Femur (tissue), 1 donor: ENCODE measurements at places on chromosomes 12 and 14.

GRCh38 chr12:11162502-11162901 lies 8.5 kb upstream of the SMIM10L1 start:
- no peak for DNase-seq

GRCh38 chr12:109250523-109250922 lies 58.6 kb downstream of the FOXN4 start:
- no peak for DNase-seq

DNA sequence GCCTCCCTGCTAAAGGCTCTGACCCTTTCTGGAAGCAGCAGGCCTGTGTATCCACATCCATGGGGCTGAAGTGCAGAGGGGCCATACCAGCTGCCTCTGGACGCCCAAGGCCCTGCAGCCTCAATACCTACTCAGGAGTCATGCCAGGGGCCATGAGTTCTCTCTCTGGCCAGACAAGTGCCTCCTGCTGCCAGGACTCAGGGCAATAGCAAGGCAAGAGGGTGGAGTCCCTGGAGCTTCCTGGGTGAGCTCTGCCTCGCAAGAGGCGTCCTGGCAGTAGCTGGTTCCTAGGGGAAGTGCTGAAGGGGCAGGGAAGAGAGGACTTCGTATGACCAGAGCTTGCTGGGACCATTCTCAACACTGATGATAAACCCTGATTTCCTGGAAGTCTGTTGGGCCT lies 10.9 kb upstream of the ENDOU start:
- DNase-seq = no peak

DNA sequence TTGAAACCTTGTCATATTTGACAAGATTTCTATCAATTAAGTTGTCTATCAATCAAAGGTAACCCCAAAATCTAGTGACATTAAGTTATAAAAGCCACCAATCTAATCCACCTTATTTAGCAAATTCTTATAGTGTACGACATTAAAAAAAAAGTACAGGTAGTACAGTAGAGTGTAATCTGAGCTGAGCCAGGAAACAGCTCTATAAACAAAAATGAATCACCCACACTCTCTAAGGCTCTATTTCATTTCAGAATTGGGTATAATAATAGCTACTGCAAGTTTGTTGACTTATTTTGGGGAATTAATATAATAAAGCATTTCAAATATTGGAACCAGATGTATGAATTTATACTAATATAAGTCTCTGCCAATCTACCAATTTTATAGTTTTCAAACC lies 342.4 kb upstream of the FLRT2 start:
- no peak for DNase-seq

- no peak for DNase-seq
Observed at GRCh38 chr12:24222968-24223367, 273.5 kb upstream of the SOX5 start.

- no peak for DNase-seq
Observed at GRCh38 chr14:29271669-29272068, 505.1 kb downstream of the FOXG1 start.
